ENCODE measurements at places on chromosomes 4 and X. TPM values are rescaled to one million over a fixed set of nuclear protein-coding genes. Genes with fewer than 3 reads are reported as not detected.

SPANXN3 gene
- not detected for total RNA-seq

MAGEB3 gene
- not detected for total RNA-seq

GRCh38 chr4:107630185-107630705 is 89.8 kb downstream of the PAPSS1 start:
- no peak for DNase-seq

AMBN gene
- total RNA-seq, result not detected

CXCL13 gene
- not detected for total RNA-seq
